ENCODE measurements at places on chromosomes 2 and 18.
A peak's percentile ranks its signal among the peaks of the same experiment; 100 is the strongest.

DNA sequence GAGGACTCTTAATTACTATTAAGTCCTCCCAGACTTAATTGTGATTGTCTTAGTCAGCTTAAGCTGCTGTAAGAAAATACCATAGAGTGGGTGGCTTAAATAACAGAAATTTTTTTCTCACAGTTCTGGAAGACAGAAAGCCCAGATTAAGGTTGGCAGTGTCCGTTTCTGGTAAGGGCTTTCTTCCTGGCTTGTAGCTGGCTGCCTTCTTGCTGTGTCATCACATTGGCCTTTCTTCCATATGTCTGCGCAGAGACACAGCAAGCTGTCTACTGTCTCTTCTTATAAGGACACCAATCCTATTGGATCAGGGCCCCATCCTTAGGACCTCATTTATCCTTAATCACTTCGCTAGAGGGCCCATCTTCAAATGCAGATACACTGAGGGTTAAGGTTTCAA lies 38.5 kb downstream of the ASXL3 start:
- no peak for DNase-seq

DNA sequence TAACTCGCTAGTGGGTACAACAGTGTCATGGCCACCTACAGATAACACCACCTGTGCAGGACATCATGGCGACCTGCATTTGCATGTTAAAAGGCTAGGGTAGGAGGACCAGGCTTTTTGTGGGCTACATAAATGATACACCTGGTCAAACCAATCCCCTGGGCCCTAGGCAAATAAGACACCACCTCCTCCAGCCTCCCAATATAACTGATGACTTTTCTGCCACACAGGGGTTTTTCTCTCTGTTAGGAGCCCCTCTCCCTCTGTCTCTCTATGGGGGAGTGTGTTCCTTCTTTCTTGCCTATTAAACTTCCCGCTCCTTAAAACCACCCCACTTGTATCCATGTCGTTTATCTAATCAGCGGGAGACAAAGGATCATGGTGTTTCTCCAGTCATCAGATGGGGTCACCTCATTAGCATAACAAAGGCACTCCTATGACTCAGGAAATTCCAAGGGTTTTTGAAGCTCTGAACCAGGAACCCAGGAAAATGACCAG lies 10.8 kb upstream of the BUB1 start:
- DNase-seq = peak; percentile 48

- no peak for DNase-seq
Measured at GRCh38 chr2:28643327-28643726, 108.3 kb upstream of the PPP1CB start.

GRCh38 chr2:226078666-226079065 lies 679.2 kb downstream of the NYAP2 start:
- DNase-seq = no peak

GRCh38 chr2:45559436-45559835 lies 51.6 kb downstream of the SRBD1 start:
- no peak for DNase-seq

DNA sequence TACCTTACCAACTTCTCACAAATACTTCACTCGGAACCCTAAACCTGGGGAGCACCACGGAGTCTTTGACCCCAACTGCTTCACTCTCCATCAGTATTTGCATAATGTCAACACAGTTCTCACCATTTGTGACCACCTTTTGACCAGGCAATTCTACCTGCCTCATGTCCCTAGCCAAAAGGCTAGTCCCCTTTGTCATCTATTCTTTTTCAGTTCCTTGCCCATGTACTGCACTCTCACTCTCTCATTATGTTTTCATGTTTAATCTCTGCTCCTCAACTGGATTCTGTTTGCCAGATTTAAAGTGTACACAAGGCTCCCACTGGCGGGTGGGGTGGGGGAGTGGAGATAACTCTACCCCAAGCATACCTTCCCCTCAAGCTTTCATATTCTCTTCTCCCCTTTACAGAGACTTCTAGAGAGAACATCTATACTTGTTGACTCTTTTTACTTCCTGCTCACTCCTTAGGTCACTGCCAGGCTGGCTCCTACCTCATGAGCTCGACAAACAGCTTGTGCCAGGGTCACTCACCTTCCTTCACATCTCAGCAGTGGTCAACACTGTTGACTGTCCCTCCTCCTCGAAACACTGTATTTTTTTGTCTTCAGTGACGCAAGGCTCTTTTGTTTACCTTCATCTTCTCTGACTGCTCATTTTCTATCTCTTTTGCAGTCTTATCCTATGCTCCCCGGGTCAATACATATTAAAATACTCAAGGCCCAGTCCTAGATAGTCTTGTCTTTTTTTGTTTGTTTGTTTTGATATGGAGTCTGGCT lies 88.7 kb upstream of the MAP4K3 start:
- DNase-seq = no peak

- no peak for DNase-seq
Measured at GRCh38 chr2:42841344-42841743, 49.0 kb upstream of the HAAO start.

GRCh38 chr2:171531836-171532450 lies 9.7 kb downstream of the CYBRD1 start:
- DNase-seq = no peak

DNA sequence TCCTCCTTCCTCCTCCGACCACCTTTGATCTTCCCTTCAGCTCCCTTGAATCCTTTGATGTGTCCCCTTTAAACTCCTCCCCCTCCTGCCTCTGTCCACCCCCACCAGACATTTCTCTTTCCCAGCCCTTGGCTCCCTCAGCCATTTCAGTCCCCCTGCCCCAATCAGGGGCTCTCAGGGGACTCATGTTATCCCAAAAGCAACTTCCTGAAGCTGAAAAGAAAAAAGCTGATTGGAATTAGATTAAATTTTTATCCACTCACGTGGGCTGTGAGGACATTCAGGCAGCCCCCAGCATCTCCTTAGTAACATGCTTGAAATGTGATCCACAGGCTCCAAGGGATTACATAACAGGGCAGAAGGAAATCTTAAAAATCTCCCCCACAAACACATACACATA lies 81.3 kb downstream of the NEURL3 start:
- no peak for DNase-seq

- no peak for DNase-seq
Measured at GRCh38 chr2:189210250-189211087, 30.9 kb upstream of the COL5A2 start.

DNA sequence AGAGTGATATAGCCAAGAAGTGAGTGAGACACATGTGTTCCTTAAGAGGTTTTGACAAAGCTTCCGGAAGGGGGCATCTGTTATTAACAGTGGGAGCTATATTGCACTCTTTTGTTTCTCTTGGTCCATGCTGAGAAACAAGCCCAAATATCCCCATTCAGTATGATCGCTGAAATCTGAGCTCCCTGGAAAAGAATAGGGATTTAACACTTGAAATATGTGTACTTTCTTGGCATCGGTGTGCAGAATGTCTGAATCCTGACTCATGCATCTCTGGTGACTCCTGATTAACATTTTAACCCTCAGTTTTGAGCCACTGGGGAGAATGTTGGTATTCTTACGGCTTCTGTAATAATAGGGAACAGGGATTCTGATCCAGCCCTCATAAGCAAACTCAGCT lies 448.1 kb downstream of the TSN start:
- DNase-seq = no peak

DNA sequence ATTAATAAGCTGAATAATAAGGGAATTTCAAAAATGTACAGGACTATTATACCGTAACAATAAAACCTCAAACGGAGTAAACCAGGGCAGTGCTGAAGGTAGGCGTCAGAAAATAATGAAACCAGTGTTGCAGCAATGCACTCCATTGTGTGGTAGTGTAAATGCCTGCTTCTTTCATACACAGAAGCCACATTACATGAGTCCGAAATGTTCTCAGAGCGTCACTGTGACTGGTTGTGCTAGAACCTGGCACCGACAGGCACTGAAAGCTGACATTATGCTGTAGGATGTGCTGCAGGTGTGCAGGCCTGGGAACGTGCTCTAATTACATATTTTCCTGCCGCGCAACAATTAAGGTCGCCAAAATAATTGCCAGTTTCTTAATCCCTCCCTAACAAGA lies 53.3 kb downstream of the ZEB2 start:
- no peak for DNase-seq

DNA sequence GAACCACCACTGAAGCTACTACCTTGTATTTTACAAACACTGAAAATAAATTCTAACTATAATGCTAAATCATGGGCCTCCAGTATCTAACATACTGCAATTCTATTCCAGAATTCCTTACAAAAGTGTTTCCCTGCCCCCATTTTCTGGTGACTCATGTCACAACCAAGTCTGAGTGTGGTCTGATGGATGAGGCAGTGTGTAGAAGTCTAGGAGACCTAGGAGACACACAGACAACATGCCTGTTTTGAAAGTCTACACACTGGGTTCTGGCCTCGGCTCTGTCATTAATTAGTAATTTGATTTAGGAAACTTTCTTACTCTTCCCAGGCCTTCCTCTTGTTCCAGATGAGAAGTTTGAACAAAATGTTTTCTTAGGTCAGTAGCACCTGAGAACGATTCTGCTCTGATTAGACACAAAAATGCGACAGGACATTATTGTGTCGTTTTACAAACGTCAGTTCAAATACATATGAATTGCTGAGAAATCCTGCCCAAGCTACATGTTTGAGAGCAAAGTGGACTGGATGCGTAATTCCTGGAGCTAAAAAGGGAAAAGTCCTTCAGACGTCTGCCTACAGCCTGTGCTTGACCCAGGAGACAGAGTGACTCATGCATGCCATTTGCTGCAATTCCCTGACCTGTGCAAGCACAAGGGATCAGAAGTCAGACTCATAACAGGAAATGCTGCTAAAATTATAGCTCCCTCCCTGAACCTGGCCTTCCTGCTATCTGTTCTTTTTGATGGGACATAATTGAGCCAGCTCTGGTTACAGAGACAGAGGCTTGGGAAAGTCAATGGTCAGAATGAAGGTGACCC lies 494.4 kb downstream of the SOX11 start:
- DNase-seq = no peak

DNA sequence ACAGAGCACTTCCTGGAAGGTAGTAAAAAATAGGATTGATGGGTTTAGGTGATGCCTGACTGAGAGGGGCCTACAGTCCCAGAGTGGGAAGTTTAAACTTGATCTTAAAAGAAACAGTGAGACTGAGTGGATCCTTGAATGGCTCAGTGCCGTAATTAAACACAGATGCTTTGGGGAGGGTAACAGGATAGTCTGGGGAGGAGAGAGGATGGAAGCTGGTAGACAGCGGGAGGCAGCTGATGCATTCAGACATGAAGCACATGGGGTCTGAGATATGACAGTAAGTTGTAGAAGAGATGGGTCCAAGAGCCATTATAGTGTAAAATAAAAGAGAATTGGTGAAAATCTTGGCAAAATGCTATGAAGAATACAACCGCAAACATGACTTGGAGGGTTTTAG lies 54.4 kb downstream of the AOX1 start:
- no peak for DNase-seq

- no peak for DNase-seq
Measured at GRCh38 chr2:65372619-65373018, 59.8 kb downstream of the SPRED2 start.

GRCh38 chr2:31271851-31272267 lies 37.9 kb downstream of the EHD3 start:
- no peak for DNase-seq

GRCh38 chr2:30422444-30423040 lies 24.5 kb upstream of the LCLAT1 start:
- DNase-seq = no peak

- no peak for DNase-seq
Measured at GRCh38 chr2:11617984-11618707, 51.8 kb downstream of the NTSR2 start.

- DNase-seq = no peak
Measured at GRCh38 chr18:3468833-3469232, 18.9 kb downstream of the TGIF1 start.

GRCh38 chr2:217684431-217685254 lies 318.2 kb downstream of the TNS1 start:
- DNase-seq = no peak

GRCh38 chr2:118065921-118066511 lies 22.3 kb upstream of the INSIG2 start:
- no peak for DNase-seq

DNA sequence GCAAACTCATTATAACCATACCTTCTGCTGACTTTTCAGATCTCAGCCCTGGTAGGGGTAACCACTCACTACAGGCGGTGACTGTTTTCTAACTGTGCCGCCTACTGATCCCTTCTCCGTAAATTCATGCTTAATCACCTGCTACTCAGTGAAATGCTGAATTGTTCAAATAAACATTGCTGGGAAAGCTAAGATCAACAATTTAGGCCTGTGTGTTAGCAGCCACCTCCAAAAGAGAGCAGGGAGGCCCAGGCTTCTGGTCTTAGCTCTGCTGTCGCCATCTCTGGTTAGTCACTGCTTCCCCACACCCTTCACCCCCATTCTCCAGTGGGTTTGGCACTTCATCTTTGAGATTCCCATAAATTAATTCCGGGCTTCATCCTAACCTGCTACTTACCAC lies 21.8 kb upstream of the NT5C1B start:
- no peak for DNase-seq

- no peak for DNase-seq
Measured at GRCh38 chr2:36663851-36664695, 32.4 kb upstream of the VIT start.

DNA sequence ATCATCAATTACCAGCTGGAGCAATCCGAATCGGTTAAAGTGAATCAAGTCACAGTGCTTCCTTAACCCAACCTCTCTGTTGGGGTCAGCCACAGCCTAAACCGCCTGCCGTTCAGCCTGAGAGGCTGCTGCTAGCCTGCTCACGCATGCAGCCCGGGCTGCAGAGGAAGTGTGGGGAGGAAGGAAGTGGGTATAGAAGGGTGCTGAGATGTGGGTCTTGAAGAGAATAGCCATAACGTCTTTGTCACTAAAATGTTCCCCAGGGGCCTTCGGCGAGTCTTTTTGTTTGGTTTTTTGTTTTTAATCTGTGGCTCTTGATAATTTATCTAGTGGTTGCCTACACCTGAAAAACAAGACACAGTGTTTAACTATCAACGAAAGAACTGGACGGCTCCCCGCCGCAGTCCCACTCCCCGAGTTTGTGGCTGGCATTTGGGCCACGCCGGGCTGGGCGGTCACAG lies 496 bp upstream of the ITGA4 start:
- DNase-seq = peak; percentile 41

DNA sequence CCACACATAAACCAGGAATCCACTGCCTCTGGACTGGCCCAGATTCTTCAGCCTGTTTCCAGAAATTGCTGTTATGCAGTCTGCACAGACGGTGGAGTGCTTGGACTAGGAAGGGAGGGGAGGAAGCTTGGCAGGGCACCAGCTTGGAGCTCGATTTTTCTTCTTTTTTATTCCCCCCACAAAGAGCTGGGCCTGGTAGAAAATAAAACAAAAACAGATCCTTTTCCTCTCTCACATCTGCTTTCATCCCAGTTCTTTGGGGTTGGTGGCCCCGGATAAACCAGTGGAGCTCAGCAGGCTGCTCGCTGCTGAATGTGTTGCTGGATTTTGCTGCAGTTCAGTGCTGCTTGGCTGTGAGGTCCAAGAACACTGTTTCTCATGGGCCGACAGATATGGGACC lies 16.0 kb downstream of the LRRTM1 start:
- DNase-seq = no peak

GRCh38 chr18:34153711-34154110 lies 71.0 kb downstream of the NOL4 start:
- no peak for DNase-seq
